ENCODE measurements at places on chromosomes 12 and 14. TPM values are rescaled to one million over a fixed set of nuclear protein-coding genes. Genes with fewer than 3 reads are reported as not detected.

The EXOC3L4 gene
- polyA plus RNA-seq = 1.5 TPM

The BCL2L2 gene
- 35.6 TPM for polyA plus RNA-seq

The DIP2B gene
- polyA plus RNA-seq = 19.7 TPM

The POLE2 gene
- 8.0 TPM for polyA plus RNA-seq

The LRIG3 gene
- polyA plus RNA-seq = 29.2 TPM

The KCNJ8 gene
- 33.8 TPM for polyA plus RNA-seq

The SYNE3 gene
- 16.3 TPM for polyA plus RNA-seq

The CLEC2A gene
- polyA plus RNA-seq = not detected

The KRT73 gene
- not detected for polyA plus RNA-seq

The DBX2 gene
- polyA plus RNA-seq = 0.12 TPM

The KRT3 gene
- polyA plus RNA-seq = not detected

The SIX1 gene
- 85.1 TPM for polyA plus RNA-seq

The IGF1 gene
- polyA plus RNA-seq = 21.8 TPM

The OR4E2 gene
- not detected for polyA plus RNA-seq

The KRAS gene
- polyA plus RNA-seq = 15.7 TPM

The CEBPE gene
- polyA plus RNA-seq = not detected

The RPS6KL1 gene
- polyA plus RNA-seq = 14.3 TPM

The ARHGEF25 gene
- 31.7 TPM for polyA plus RNA-seq

The SPRYD4 gene
- 3.0 TPM for polyA plus RNA-seq

The LIN7A gene
- 2.7 TPM for polyA plus RNA-seq

The SPIC gene
- polyA plus RNA-seq = not detected

The AMN gene
- polyA plus RNA-seq = 0.59 TPM

The DACT1 gene
- polyA plus RNA-seq = 22.9 TPM

The FUT8 gene
- 10.1 TPM for polyA plus RNA-seq

The NDRG2 gene
- 184 TPM for polyA plus RNA-seq

The PLEKHD1 gene
- 0.62 TPM for polyA plus RNA-seq

The GLIPR1L1 gene
- not detected for polyA plus RNA-seq

The PRKAG1 gene
- 57.6 TPM for polyA plus RNA-seq

The PIP4P1 gene
- 18.6 TPM for polyA plus RNA-seq

The A2M gene
- polyA plus RNA-seq = 362 TPM

The GEMIN2 gene
- 19.5 TPM for polyA plus RNA-seq

The KRT71 gene
- polyA plus RNA-seq = not detected

The PAX9 gene
- 0.23 TPM for polyA plus RNA-seq

The TRPV4 gene
- 0.99 TPM for polyA plus RNA-seq

The PTPRQ gene
- 1.5 TPM for polyA plus RNA-seq

The SLC5A8 gene
- polyA plus RNA-seq = not detected

The SRRM4 gene
- 0.31 TPM for polyA plus RNA-seq

The GCN1 gene
- 47.6 TPM for polyA plus RNA-seq

The LMO3 gene
- 0.83 TPM for polyA plus RNA-seq

The CLEC9A gene
- polyA plus RNA-seq = 0.12 TPM

The KLRF2 gene
- polyA plus RNA-seq = not detected

The CMKLR1 gene
- polyA plus RNA-seq = 4.5 TPM

The INHBC gene
- not detected for polyA plus RNA-seq
